ENCODE measurements at places on chromosomes 4 and X.
A peak's percentile ranks its signal among the peaks of the same experiment; 100 is the strongest.

DNA sequence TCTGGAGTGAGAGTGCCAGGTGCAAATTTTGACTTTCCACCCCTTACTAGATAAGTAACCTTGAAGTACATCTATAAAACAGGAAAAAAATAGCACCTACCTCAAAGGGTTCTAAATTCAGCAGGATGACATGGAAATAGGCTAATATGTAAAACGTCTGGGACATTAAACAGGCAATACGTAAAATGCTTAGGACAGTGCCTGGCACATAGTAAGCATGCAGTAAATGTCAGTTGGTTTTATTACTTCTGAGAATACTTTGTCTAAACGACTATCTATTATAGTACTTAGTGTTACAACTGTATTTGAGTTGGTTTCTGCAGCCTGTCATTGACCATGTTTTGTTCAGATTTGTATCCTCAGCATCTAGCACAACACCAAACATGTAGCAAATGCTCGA is 70.8 kb downstream of the ARX start:
- DNase-seq: no peak

GRCh38 chr4:51831133-51831532 is 11.8 kb upstream of the DCUN1D4 start:
- peak; percentile 40 for DNase-seq

GRCh38 chrX:12871257-12871656 is 4.4 kb downstream of the TLR7 start:
- DNase-seq: no peak

DNA sequence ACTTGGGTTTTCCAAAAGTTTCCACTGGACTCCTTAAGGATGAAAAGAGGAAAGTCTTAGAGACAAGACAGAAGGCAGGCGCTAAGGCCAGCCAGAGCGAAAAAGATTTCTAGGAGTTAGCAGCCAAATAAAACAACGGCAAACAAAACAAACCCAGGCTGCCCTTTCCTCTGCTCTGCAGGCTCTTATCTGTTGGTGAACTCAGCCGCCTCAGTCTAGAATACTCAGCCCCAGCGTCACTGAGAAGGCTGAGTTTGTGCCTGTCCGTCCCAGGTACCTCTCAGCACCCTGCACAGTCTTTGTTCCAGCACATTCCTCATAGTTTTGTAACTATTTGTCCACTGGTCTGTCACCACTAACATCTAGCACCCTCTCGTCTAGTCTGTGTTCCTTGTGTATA is 75.6 kb upstream of the FAM9C start:
- no peak for DNase-seq

DNA sequence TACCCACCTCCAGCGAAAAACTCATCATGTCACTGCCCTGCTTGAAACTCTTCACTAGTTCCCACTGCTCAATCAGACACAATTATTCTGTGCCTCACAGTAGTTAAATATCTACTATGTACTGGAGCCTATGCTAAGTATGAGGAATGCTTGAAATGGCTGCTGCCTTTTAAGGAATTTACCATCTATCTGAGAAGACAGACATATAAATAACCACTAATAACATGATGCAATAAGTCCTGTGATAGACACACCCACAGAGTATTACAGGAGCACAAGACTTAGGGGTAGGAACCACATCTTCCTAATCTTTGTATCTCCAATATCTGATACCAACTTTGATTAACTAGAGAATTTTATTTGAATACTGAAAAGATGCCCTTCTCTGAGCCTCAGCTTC is 21.1 kb downstream of the SLC25A53 start:
- DNase-seq: no peak

- no peak for DNase-seq
These were observed 9.7 kb upstream of the CDKN2AIP start for GRCh38 chr4:183434666-183435190.

DNA sequence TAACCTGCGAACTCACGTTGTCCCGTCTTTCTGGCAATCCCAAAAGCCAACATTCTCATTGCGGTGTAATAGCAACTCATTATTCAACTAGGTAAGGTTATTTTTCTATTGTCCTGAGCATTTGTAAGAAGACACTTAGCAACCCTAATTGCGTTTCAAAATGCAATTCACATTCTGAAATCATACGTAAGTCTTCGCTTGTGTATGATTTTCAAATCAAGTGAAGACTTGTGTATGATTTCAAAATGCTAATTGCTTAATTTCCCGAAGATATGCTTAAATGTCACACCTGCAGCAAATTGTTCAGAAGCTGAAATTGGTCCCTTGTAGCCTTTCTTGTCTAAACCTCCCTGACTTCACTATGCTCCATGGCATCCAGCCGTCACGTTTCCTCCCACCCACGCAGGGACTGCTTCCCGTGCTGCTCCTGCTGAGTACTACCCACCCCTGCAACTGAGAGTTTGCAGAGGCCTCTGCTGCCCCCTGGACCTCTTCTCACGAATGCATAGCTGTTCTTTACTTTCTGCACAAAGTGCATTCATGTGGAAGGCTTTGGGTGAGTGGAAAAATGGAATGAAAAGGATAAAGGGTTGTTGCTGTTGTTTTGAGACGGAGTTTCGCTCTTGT is 40.8 kb upstream of the CLDN24 start:
- no peak for DNase-seq

DNA sequence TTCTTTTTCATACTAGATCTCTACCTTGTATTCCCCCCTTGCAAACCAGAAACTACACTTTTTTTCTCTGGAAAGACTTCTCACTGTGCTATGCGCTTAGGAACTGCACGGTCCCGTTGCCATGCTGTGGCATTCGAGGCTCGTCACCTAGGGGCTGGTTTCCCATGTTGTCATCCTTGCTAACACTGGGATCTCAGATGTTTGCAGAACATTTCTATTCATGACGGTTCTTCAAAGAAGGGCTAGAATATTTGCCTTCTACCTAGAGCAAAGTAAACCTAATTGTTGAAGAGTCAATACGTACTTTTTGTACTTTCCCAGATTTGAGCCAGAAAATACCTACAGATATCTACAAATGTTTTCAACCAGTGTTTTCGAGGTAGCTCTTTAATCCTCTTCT is 41.0 kb downstream of the RS1 start:
- DNase-seq: no peak

DNA sequence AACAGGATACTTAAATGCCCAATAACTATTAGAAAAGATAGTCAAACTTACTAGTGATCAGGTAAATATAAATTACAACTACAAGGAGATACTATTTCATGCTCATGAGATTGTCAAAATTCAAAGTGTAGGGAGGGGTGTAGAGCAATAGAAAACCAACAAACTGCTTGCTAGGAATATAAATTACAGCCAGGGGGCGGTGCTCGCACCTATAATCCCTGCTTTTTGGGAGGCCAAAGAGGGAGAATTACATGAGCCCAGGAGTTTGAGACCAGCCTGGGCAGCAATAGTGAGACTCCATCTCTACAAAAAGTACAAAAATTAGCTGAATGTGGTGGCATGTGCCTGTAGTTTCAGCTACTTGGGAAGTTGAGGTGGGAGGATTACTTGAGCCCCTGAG is 556.5 kb upstream of the NR3C2 start:
- DNase-seq: no peak

DNA sequence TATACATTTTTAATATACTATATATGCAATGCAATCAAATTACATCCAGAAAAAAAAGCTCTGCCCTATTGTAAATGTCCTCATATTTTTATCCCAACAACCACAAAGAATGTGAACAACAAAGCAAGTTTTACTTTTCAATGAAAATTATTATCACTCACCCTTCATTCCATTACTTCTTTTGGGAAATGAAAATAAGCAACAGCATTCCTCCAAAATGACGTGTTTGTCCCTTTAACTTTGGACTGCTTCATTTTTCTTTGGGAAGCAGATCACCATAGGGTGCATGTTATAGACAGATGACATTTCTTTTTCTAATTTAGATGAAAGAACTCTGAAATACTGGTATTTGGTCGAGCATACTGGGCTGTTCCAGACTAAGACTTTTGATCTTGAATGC is 667.1 kb upstream of the BOD1L1 start:
- no peak for DNase-seq

- no peak for DNase-seq
These were observed 112.0 kb downstream of the SHROOM3 start for GRCh38 chr4:76546759-76547742.

GRCh38 chrX:68945603-68946228 is 116.9 kb downstream of the EFNB1 start:
- DNase-seq: no peak

GRCh38 chr4:633976-634598 is 8.7 kb downstream of the PDE6B start:
- DNase-seq: no peak

DNA sequence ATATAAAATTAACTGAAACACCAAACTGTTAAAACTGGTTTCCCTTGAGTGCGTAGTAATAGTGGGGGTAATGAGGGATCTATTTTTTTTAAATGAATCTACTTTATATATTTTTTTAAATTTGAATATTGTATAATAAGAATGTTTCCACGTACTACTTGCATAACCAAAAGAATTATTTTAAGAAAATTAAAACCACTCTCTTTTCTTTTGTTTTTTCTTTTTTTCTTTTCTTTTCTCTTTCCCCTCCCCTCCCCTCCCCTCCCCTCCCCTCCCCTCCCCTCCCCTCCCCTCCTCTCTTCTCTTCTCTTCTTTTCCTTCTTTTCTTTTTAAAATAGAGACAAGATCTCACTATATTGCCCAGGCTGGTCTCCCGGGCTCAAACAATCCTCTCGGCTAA is 166.9 kb upstream of the MID1 start:
- DNase-seq: no peak

- DNase-seq: no peak
These were observed 28.3 kb downstream of the AREG start for GRCh38 chr4:74473155-74473811.

DNA sequence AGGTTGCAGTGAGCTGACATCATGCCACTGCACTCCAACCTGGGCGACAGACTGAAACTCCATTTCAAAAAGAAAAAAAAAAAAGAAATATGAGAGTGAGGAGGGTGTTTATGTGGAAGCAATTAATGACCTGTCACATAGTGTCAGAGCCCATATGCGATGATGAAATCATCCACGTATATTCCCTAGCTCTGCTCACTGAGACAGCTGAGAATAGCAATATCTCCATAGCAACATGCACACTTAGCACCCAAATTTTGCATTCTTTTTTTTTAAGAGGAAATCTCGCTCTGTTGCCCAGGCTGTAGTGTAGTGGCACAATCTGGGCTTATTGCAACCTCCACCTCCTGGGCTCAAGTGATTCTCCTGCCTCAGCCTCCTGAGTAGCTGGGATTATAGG is 31.5 kb upstream of the OPHN1 start:
- no peak for DNase-seq

DNA sequence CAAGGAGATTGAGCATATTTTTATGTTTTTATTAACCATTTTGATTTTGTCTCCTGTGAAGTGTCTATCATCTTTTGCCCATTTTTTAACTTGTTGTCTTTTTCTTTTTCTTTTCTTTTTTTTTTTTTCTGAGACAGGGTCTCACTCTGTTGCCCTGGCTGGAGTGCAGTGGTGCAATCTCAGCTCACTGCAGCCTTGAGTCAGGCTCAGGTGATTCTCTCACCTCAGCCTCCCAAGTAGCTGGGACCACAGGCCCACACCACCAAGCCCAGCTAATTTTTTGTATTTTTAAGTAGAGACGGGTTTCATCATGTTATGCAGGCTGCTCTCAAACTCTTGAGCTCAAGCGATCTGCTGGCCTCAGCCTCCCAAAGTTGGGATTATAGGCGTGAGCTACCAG is 4.6 kb upstream of the ADD1 start:
- no peak for DNase-seq

DNA sequence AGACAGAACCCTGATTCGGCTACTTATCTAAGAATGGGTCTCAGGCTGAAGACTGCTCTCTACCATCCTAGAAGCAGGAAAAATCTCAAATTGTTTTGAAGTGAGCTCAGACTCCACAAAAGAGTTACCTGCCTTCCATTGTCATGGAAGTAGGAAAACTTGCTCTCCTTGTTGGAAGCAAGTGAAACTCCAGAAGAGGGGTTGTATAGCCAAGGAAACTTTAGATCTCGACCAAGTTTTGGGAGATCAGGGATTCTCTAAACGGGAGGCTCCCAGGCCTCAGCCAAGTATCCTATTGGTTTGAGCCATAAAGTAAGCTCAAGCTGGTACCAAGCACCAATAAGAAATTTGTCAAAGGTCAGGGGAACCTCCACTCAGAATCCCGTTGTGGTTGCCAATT is 9.2 kb upstream of the FHDC1 start:
- no peak for DNase-seq

DNA sequence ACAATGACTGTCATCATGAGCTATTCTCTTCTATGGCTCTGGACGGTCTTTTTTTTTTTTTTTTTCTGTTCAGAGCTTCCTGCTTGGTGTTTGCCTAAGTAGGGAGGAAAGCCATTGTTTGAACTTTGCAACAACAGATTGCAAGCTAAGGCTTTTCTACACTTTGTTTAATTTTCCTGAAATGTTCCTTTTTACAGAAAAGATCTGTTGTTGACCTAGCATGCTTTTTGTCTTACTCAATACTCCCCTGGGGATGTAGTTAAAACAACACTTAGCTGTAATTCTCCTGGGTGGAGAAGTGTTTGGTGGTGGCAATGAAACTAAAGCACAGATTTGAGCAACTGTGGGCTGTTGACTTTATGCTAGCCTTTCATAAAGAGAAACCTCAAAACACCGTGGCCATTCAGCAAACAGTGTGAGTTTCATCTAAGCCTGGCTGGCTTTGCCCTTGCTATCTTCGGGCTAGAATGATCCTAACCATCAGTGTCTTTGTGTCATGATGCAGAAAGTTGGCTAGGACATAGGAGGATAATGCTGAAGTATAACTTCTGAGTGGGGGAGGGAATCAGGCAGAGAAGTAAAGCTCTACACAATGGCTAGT is 110.5 kb downstream of the ANXA3 start:
- no peak for DNase-seq

- no peak for DNase-seq
These were observed 249.5 kb downstream of the BCOR start for GRCh38 chrX:39848243-39848642.

GRCh38 chr4:40323866-40324265 is 11.3 kb upstream of the CHRNA9 start:
- DNase-seq: no peak

DNA sequence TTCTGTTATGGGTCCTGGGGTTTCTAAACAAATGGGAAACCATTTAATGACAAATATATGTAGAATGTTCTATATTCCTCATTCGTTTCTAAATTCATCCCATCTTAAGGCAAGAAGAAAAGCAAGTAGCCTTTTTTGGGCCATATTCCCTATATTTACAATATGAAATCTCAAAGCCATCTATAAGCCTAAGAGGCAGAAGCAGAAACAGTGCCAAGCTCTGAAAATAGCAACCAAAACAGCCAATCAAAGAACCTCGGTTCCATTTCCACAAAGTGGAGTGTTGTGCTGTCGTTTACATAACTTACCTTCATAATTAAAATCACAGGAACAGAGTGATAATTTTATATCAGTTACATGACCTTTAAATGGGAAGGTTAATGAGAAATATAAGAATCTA is 330.6 kb upstream of the GATB start:
- DNase-seq: no peak

DNA sequence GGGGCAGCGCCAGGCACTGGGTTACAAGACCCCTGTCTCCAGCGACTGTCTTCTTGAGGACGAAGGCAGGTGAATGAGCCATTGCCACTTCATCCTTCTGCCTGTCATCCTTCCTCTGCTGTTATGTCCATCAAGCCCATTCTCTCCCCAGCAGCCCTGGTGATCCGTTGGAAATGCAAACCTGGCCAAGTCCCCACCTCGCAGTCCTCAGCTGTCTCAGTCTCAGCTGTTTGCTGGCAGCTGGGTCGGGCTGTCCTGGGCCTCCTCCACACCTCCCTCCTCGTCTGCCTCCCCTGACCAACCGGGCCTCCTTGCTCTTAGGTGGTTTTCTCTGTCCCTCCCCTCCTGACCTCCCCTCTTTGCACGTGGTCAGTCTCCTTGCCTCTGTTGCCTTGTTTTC is 38.0 kb downstream of the PTTG2 start:
- DNase-seq: no peak

GRCh38 chrX:148513661-148514060 is 13.2 kb downstream of the AFF2 start:
- no peak for DNase-seq
